ENCODE measurements at places on chromosomes 2 and 18.

DNA sequence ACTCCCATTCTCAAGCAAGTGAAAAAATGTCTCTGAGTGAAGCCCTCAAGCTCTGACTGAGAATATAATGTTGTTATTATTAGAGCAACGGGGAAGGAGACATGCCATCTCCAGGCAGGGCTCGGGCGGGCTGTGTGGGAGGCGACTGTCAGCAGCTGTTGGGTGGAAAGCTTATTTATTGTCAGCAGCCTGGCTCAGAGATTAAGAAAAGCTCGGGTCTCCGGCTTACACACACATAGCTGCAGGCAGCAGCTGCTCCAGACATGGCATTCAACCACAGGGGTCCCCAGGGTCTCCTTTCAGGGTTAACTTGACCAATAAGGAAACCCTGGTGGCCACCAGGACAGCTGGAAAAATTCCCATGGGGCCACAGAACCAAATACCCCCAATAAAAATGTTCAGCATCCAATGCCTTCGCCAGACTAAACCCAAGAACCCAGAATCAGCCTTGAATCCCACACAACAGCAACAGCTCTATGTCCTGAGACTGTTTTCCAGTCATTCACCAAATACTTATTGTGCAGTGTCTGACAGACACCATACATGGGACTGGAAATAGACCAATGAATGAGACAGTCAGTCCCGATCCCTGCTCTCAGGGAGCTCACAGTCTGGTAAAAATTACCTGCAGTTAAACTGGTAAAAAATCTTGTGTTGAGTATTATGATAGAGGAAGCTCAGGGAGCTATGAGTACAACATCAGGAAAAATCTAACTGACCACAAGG is 70.5 kb upstream of the RTN4 start:
- DNase-seq, result no peak

DNA sequence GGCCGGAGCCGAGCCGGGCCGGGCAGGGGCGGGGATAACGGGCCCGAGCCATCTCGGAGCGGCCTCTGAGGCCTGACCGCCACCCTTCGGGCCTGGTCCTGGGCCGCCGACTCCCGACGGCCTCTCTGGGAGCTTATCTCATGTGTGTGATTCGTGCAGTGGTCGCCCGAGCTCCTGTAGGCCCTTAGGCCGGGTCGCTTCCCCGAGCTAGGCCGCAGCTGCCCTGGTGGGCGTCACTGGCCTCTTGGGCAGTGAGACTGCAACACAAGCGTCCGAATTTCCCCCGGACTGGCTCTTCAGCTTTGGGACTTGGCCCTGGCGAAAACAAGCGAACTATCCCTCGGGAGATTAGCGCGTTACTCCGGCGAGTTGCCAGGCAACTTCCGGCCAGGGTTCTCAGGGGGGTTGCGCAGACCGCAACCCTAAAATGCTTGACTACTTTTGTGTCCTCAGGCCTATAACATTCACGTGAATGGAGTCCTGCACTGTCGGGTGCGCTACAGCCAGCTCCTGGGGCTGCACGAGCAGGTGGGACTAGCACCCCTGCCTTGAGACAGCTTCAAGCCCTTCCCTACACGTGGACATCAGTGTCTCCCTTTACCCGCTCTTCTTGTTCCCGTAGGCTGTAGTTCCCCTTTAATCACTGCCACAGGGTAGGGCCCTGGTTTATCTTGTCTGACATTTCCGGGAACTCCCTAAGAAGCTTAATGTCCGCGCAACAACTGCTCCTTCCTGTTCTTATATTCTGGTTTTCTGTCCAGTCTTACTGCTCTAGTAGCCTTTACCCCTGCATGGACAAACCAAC is 602 bp downstream of the SNX17 start:
- peak; percentile 44 for DNase-seq

DNA sequence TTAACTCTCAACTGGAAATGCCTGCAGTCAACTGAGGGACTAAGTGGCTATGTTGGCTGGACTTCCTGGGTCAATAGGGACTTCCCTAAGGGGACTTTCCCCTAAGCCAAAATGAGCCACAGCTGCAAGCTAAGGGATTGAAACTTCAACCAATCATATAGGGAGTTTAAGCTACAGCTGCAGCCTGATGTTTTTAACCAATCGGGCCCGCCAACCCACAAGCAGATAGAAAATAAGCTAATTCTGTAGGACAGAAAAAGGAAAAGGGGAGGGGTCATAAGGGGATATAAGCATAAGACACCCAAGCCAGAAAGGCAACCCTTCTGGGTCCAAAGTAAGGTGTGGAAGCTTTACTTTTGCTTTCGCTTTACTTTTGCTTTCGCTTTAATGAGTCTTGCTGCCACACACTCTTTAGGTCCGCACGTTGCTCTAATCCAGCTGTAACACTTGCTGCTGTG is 927.5 kb downstream of the ERBB4 start:
- peak; percentile 26 for DNase-seq

DNA sequence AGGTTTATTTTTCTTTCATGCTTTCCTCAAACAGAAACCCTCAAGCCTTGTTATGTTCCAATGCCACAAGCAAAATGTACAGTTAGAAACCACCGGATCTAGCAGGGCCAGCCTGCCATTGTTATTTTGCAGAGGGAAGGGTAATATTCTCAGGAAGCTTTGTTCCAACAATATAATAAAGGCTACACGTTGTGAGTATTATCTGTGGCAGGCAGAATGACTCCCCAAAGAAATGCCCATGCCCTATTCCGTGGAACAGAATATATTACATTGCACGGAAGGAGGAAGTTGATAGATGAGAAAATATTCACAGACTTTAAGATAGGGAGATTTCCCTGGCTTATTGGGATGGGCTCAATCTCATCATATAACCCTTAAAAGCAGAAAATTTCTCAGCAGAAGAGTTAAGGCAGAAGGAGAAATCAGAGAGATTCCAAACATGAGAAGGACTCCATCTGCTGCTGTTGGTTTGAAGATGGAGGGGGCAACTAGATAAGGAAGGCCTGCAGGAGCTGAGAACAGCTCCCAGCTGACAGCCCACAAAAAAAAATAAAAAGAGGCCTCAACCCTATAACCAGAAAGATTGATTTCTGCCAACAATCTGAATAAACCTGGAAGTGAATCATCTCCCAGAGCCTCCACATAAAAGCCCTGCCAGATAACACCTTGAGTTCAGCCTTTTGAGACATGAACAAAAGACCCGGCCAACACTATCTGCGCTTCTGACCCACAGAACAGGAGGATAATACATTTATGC is 466.6 kb downstream of the LPIN1 start:
- DNase-seq, result no peak

GRCh38 chr2:224222974-224223373 is 178.9 kb downstream of the FAM124B start:
- DNase-seq, result peak; percentile 3

DNA sequence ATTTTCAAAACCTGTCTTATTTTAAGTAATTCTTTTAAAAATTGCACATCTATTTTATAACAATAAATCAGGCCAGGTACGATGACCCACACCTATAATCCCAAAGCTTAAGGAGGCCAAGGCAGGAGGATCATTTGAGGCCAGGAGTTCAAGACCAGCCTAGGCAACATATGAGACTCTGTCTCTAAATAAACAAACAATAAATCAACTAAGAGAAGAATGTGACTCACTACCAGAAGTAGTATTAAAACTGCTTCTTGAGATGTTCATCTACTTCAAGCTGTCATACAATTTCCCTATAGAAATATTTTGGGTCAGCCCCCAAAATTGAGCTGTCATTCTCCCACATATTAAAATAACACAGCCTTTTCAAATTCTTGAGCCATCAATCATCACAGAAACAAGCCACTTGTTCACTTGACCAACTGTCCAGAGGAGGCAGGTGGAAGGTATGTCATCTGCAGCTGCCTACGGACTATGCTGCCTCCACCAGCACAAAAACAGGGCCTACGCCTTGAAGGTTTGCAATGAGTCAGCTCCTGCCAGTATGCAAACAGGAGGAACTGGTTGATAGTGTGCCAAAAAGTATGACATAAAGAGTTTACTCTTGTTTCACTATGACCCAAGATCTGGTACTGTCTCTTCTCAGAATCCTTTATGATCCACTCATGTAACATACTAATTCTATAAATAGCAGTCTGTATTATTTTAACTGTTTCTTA is 33.6 kb downstream of the KIDINS220 start:
- peak; percentile 85 for DNase-seq

DNA sequence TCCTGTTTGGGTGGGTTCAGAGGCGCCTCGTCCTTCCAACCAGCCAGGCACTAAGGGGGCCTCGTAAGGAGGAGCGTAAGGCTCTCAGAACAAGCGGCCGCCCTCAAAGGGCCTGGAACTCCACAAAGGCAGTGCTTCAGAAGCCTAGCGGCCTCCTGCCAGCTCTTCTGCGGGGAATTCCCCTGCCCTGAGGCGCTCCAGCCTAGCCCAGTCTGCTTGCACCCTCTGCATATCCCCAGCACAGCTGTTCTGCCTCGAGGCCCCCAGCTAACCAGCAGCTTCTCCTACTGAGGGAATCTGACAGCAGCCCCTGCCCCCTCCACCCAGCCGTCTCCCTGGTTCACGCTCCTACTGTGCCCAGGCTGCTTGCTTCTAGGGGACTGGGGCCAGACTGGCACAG is 265.9 kb downstream of the TFCP2L1 start:
- DNase-seq, result no peak

- DNase-seq, result no peak
Measured at GRCh38 chr18:80088823-80089222, 20.2 kb upstream of the ADNP2 start.

GRCh38 chr2:3282056-3282998 is 95.3 kb downstream of the EIPR1 start:
- peak; percentile 97 for DNase-seq

GRCh38 chr2:4336864-4337263 is 633.5 kb downstream of the DCDC2C start:
- no peak for DNase-seq

DNA sequence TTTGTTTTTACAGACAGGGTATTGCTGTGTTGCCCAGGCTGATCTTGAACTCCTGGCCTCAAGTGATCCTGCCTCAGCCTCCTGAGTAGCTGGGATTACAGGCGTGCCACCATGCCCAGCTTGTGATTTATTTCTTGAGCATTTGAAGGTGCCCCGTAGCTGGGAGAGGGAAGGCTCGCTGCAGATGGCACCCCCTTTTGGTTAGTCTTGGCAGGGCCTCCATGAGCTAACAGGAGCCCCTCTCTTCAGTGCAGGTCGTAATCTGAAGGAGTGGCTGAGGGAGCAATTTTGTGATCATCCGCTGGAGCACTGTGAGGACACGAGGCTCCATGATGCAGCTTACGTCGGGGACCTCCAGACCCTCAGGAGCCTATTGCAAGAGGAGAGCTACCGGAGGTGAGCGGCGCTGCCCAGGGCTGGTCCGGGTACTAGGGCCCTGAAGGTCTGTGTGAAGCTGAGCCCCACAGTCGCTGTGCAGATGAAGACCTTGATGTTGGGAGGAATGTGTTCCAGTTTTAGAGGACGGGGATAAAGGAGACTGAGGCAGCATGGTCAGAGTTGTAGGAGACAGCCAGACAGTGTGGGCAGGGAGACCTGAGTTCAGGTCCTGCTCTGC is 6.7 kb downstream of the ASB1 start:
- no peak for DNase-seq

- no peak for DNase-seq
Measured at GRCh38 chr2:33220533-33220932, 255.9 kb upstream of the RASGRP3 start.

DNA sequence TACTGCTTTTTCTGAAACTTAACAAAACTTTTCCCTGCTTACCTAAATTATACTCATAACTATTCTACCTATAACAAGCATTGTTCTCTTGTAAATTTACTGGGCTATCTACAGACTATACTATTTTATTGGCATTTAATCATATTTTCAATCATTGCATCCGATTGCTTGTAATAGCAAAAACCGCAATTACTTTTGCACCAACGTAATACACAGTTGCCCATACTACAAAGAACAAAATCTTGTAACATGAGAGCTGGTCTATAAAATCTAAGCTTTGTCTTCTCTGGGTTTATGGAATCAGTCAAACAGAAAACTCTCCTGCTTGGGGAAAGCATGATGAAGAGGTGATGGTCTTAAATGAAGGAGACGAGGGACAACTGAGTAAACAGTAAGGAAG is 463.4 kb upstream of the ST6GAL2 start:
- no peak for DNase-seq

DNA sequence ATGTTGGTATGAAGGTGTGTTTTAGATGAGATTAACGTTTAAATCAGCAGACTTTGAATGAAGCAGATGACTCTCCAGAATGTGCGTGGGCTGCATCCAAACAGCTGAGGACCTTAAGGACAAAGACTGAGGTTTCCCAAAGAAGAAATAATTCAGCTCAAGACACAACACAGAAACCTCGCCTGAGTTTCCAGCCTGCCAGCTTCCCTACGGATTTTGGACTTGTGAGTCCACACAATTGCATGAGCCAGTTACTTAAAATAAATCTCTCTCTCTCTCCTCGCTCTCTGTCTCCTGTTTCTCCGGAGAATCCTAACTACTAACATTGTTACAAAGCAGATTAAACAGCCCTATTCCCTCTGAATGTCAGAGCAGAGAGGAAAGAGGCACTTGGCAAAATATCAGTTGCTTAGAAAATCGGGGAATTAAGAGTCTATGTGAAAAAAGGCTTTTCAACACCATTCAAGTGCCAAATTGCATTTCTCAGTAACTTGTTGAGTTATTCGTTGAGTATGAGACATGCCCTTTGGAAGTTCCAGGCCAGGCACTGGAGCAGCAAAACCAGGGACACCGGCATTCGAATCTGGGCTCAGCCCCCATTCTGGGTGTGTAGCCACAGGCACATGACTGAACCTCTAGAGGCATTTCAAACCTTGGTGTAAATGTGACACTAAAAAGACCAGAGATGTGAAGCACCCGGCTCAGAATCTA is 174.6 kb upstream of the PID1 start:
- peak; percentile 5 for DNase-seq

GRCh38 chr2:217402761-217403383 is 543.0 kb upstream of the TNP1 start:
- DNase-seq, result no peak

GRCh38 chr2:101012706-101013181 is 10.7 kb downstream of the RPL31 start:
- peak; percentile 61 for DNase-seq

- DNase-seq, result no peak
Measured at GRCh38 chr2:169159686-169160085, 90.3 kb downstream of the DHRS9 start.

DNA sequence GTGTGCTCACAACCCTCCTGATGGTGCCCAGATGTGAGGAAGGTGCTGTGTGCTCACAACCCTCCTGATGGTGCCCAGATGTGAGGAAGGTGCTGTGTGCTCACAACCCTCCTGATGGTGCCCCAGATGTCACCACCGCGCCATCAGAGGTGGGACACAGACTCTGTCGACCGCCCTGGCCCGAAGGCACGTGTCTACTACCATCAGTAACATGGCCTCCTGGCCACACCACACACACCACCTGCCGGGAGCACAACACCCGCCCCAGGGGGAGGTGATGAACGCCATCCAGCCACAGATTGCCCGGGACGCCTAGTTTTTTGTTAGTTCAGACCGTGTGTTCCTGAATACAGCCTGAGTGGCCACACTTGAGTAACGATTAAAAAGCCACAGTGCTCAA is 24.5 kb downstream of the HDAC4 start:
- DNase-seq, result no peak

GRCh38 chr2:71070294-71071093 is 2.0 kb downstream of the NAGK start:
- DNase-seq, result peak; percentile 41

GRCh38 chr2:114082731-114083433 is 193.0 kb downstream of the ACTR3 start:
- no peak for DNase-seq
